Small intestine (tissue), 16 donors: ENCODE measurements at places on chromosomes 2 and 18.

GRCh38 chr18:25725501-25725900 lies 364.9 kb downstream of the SS18 start:
- DNase-seq, result no peak

- DNase-seq, result peak; percentile 93
Observed at GRCh38 chr18:2939317-2939716, 73.6 kb downstream of the LPIN2 start.

DNA sequence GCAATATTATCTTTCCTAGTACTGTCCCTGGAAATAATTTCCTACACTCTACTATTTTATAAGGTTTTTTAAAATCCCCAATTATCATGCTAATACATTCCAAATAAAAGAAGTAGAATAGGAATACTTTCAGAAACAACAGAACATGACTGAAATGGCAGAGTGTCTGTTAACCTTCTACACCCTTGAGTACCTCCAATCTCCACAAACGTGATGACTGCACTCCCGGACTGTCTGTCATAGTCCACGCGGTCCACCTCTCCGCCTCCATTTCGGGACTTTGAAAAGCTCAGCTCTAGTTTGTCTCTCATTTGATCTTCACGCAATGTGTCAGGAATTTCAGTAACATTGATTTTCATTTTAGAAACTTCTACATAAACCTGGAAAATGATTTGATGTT lies 13.6 kb upstream of the RBM43 start:
- no peak for DNase-seq

GRCh38 chr2:59029058-59029457 lies 787.9 kb upstream of the FANCL start:
- DNase-seq, result no peak

DNA sequence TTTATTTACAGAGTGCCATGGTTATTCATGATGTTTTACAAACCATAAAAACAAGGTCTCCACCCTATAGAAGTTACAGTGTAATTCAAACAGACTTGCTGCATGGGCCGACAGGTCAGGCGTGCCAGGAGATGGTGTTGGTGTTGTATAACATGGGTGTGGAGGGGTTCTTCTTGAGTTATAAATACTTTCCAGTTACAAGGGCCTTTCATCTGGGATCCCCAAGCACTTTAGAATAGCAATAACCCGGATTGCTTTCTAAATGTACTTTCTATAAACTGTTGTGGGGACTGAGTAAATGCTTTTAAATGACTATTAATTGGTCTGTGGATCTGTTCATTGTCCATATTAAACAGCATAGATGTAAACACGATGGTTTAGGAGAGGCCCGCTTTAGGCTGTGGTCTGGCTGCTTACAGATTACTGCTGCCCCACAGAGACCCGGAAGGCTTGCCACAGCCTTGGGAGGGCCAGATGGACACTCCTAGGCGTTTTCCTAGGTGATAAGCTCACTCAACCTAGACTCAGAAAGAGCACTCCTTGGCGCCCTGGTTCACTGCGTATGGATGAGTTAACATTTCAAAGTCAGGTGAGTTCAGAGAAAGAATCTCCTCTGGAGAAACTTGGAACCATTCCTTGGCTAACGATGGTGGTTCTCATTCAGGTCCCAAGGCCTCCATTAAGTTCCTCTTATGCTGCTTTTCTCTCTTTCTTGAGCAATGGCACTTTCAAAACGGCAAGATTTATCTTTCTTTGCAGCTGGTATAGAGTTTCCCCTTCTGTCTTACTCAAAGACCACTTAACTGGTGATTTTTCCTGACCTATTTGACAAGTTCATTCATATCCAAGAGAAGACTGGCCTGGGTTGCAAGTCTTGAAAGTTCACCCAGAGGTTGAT lies 3.6 kb upstream of the KIAA2012 start:
- DNase-seq, result peak; percentile 74

DNA sequence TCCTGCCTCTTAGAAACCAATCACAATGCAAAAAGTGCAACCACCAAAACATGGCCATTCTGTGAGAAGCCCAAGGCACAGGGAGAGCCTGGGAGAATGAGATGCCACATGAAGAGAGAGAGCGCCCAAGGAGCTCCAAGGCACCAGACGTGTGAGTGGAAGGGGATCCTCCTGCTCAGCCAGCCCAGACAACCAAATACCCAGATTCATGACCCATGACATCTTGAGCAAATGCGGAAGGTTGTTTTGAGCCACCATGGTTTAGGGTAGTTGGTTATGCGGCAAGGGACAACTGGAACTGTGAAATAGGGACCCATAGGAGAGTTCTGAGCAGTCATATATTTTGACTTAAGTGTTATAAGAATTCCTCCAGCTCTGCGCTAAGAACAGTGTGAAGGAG lies 7.0 kb downstream of the AFF3 start:
- DNase-seq, result no peak

DNA sequence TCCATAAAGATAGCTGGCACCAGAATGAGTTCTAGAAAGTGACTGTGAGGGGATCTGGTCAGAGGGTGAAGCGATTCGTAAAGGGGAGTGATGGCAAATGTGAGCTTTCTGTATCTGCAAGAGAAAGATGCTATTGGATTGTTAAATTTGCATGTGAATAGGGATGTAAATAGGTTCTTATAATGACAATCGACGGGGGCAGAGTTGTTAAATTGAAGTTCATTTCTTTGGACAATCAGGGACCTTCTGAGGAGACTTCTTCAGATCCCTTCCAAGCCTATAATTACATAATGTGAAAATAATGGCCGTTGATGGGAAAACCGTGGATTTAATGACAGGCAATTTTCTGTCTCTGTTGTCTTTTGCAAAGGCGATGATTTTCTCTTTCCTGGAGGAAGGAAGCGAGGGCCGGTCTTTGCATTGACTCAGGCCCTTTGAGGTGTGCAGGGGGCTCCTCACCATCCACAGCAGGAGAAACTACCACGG lies 52.2 kb upstream of the TMEM18 start:
- DNase-seq, result no peak

DNA sequence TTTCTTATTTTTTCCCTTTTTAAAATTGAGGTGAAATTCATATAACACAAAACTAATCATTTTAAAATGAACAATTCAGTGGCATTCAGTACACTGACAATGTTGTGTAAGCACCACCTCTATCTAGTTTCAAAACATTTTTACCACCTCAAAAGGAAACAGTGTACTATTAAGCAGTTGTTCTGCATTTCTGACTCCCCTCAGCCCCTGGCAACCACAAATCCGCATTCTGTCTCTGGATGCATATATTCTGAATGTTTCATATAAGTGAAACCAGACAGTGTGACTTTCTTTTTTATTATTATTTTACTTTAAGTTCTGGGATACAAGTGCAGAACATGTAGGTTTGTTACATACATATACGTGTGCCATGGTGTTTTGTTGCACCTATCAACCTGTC lies 19.2 kb upstream of the TANK start:
- DNase-seq, result no peak

DNA sequence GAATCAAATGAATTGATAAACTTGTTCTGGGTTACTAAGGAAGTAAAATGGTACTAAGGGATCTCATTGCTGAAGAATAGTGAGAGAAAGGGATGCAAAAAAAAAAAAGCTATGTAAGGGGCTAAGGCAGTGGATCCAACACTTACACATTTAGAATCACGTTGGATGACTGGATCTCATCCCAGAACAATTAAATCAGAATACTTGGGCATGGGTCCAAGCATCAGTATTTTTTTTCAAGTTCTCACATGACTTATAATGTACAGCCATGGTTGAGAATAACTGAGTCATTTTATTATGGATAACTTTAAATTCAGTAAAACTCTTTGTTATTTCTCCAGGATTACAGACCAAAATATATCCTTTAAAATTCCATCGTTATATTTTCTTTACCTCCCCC lies 8.5 kb downstream of the DSC1 start:
- no peak for DNase-seq

DNA sequence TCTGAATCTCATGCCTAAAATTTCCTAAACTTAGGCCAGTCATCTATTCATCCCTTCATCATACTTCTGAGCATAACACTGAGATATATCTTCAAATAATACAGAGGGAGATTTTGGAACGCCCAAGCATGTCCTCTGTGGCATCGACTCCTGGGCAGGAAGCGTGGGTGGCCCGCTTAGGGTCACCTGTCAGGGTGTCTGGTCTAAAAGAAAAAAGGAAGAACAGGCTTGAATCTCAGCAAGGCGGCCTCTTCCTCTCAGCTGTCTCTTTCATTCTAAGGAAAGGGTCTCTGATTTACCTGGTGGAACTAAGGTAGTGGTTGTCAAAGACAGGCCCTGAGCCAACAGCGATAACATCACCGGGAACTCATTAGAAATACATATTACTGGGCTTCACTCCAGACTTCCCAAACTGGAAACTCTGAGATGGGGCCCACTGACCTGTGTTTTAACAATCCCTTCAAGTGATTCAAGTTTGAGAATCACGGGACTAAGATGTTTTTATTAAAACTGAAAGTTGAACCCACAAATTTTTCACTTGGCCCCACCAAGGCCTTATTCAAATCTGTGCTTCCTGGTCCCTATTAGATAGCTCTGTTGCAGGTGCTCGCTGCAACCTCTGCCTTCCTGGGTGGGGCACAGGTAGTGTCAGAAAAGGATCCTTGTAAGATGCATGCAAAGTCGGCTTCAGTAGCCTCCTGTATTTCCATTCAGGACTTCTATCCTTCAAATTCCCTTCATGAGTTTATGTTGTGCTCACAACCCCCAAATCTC lies 162.3 kb upstream of the CCDC68 start:
- no peak for DNase-seq

DNA sequence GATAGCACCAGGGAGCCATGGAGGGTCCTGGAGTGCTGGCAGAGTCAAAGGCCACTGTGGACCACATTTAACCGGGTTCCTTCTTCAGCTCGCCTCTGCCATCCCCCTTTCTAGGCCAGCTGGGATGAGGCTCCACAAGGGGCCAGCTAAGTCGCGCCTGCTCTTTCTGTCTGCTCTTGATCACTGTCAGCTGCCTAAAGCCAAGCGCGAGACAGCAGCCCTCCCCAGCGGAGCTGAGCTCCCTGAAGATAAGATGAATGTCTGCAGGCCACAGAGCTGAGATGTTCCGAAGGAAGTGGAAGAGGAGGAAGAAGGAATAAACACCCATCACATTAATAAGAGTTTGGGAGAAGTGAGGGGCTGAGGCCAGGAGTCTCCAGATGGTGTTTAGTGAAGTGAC lies 99.6 kb downstream of the CELF4 start:
- no peak for DNase-seq

GRCh38 chr18:13514558-13514957 lies 211.8 kb downstream of the FAM210A start:
- no peak for DNase-seq

GRCh38 chr18:57434536-57435494 lies at the start of gene ONECUT2:
Gene ONECUT2 (plus strand): TSS chr18:57435374. CDS start chr18:57435717, 343 bp downstream.
- peak; percentile 97 for DNase-seq

- DNase-seq, result no peak
Observed at GRCh38 chr2:229169751-229170150, 101.3 kb downstream of the PID1 start.

- DNase-seq, result no peak
Observed at GRCh38 chr2:53498210-53498609, 269.4 kb upstream of the CHAC2 start.

- no peak for DNase-seq
Observed at GRCh38 chr2:189337656-189338055, 103.6 kb upstream of the WDR75 start.

DNA sequence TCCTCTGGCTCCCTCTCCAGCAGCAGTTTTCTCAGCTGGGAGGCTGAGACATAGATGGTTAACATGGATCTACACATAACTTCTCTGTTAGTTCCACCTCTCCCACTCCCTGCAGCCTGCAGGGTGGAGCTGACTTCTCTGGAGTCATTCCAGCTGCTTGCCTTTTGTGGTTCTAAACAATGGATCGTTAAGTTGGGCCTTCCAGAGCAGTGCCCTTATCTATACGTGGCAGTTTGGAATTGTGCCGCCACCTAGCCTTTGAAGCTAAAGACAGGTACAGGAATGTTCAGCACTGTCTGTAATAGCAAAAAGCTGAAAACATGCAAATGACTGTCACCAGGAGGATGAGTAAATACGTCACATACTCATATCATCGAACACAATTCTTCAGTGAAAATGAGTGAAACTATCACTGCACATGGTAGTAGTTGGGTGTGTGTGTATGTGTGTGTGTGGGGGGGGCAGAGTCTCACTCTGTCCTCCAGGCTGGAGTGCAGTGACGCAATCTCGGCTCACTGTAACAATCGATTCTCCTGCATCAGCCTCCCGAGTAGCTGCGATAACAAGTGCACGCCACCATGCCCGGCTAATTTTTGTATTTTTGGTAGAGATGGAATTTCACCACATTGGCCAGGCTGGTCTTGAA lies 50.3 kb downstream of the SH2D6 start:
- peak; percentile 94 for DNase-seq

GRCh38 chr2:180728928-180729559 lies 251.4 kb upstream of the UBE2E3 start:
- no peak for DNase-seq

DNA sequence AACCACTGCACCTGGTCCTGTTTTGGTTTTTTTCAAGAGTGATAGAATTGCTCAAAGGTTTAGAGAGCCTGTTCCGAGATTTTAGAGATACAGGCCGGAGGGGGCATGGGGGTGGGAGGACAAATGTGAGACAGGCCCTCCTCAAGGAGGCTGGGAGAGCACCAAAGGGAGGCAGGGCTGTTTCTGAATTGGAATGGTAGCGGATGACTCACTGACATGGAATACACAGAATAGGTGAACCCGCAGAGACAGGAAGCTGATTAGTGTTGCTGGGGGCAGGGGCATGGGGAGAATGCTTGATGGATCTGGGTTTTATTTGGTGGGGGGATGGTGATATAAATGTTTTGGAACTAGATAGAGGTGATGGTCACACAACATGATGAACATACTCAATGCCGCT lies 111.0 kb upstream of the MGAT5 start:
- DNase-seq, result no peak

GRCh38 chr2:84970868-84971509 lies at the start of gene KCMF1:
Gene KCMF1 (plus strand): TSS chr2:84971161. CDS start chr2:84971452, 291 bp downstream.
- peak; percentile 76 for DNase-seq

DNA sequence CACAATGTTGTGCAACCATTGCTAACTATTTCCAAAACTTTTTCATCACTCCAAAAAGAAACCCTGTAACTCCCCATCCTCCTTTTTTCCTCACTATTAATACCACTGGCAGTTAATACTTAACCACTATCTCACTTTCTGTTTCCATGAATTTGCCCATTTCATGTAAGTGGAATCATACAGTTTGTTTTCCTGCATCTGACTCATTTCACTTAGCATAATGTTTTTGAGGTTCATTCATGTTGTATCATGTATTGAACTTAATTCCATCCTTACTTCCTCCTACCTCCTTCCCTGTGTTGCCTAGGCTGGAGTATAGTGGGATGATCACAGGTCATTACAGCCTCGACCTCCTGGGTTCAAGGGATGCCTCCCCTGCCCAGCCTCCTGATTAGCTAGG lies 68.3 kb downstream of the FAM117B start:
- no peak for DNase-seq

GRCh38 chr18:24818441-24818840 lies 358.0 kb downstream of the HRH4 start:
- DNase-seq, result no peak

DNA sequence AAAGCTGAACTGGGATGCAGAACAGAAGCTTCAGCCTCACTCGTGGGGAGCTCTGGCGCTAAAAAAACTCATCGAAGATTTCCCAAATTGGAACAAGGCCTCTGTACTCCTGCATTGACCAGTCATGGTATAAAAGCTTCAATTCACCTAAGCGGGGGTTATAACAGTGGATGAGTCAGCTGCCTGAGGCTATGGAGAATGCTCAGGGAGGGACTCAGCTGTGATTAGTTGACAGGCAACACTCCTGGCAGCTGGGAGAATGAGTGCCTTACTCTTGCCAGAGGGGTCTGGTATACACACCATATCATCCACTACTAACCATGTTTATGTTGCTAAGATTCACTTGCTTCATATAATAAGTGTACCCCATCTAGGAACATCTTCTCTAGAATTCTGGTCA lies 350.6 kb upstream of the VRK2 start:
- DNase-seq, result no peak
